GM23248 (cell line): ENCODE measurements at places on chromosomes 13 and 19. TPM values are rescaled to one million over a fixed set of nuclear protein-coding genes. Genes with fewer than 3 reads are reported as not detected.

The KPNA3 gene
- 33.0 and 36.4 TPM in 2 replicates for total RNA-seq

The PIAS4 gene
- 16.8 and 21.0 TPM in 2 replicates for total RNA-seq

The PPM1N gene
- total RNA-seq, result 0.32 TPM in 1 of 2 replicates, not detected in the other

DNA sequence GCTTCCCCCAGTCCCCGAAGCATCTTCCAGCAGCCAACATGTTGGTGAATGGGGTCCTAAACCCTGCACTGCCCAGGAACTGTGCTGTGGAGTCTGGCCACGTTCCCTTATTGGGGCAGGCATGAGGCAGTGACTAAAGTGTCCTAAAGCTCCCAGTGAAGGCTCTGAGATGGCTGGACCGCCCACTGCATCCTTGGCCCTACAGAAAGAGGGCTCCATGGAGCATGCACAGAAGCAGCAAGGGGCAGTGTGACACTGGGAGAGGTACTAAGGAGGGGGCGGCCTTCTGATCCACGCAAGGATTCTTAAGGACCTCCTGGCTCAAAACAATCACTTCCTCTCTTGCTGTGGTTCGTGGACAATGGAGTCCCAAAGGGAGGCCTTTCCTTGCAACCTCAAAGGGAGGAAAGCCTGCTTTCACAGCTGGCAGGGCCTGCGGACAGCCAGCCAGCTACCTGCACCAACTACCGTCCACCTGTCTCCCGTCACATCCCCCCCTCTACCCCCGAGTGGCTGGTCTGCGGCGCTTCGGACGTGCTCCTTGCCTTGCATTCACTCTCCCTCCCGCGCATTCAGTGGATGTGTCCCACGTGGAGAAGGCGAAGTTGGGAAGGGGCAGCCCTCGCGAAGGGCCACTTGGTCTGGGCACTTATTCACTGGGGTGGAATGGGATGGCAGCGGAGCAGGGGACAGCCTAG, 63.9 kb upstream of the STARD13 start:
- H3K27me3 ChIP-seq, result no peaks in the 10 kb centered on the region
- H3K36me3 ChIP-seq, result no peaks in the 10 kb centered on the region
- H3K4me3 ChIP-seq, result peak overlapping the region; percentile 89

DNA sequence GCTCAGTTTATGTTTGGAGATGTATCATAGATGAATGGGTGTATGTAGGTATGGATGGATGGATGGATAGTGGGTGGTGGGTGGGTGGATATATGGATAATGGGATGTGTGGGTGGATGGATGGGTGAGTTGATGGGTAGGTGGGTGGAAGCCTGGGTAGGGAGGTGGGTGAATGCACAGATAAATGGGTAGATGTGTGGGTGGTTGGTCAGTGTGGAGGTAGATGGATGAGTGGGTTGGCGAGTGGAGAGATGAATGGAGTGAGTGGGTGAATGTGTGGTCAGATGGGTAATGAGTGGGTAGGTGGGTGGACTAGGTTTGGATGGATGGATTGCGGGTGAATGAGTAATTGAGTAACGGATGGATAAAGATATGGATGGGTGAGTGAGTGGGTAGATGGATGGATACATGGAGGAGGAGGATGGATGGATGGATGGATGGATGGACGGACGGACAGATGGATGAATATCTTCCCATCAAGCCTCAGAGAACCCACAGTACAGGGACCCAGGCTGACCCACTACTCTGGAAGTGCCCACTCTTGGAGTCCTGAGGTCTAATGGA, 13.4 kb downstream of the MEIS3 start:
- no peaks in the 10 kb centered on the region; the same call in 1 of the 2 replicates for H3K36me3 ChIP-seq
- DNase-seq, result no peak
- no peaks in the 10 kb centered on the region for H3K4me1 ChIP-seq
- no peak overlapping the region for H3K4me3 ChIP-seq
- no peak overlapping the region for H3K27ac ChIP-seq

GRCh38 chr13:20271441-20271840, 39.3 kb upstream of the GJB6 start:
- H3K4me1 ChIP-seq, result no peaks in the 10 kb centered on the region
- no peak overlapping the region for H3K27ac ChIP-seq
- peaks cover 29% of the 10 kb centered on the region for H3K27me3 ChIP-seq
- no peak overlapping the region for H3K4me3 ChIP-seq

- H3K27me3 ChIP-seq, result no peaks in the 10 kb centered on the region
- no peaks in the 10 kb centered on the region for H3K36me3 ChIP-seq
- H3K27ac ChIP-seq, result no peak overlapping the region
- DNase-seq, result peak; percentile 30
- no peak overlapping the region for H3K4me3 ChIP-seq
- peaks cover 8% of the 10 kb centered on the region; the same call in 1 of the 2 replicates for H3K4me1 ChIP-seq
Measured at GRCh38 chr13:90534617-90535370, 812.7 kb upstream of the MIR17HG start.

DNA sequence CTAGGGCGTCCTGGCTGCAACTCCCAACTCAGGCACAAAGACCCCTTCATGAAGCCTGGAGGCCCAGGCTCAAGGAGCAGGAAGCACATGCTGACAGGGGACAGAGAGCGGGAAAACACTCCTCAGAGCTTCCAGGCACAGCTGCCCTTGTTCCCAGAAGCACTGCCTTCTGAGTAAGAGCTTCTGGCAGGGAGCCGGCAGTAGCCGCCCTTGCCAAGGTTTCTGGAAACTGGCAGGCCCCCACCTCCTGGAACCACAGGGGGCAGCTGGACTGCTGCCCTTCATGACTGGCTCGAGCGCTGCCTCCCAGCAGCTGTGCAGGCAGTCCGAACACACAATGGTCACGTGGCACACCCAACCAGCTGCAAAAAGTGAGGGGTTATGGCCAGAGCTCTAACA, 33.6 kb upstream of the EPHX3 start:
- peaks cover 13% of the 10 kb centered on the region for H3K4me1 ChIP-seq
- no peak overlapping the region for H3K4me3 ChIP-seq
- H3K27me3 ChIP-seq, result no peaks in the 10 kb centered on the region
- H3K36me3 ChIP-seq, result peaks cover 43% of the 10 kb centered on the region
- DNase-seq, result peak; percentile 94

- H3K4me3 ChIP-seq, result 0 out of 2 replicates have a peak overlapping the region, but pooled peaks have one; percentile 27
- peak; percentile 84 for DNase-seq
- H3K36me3 ChIP-seq, result no peaks in the 10 kb centered on the region
- no peaks in the 10 kb centered on the region for H3K27me3 ChIP-seq
- H3K27ac ChIP-seq, result peak overlapping the region; percentile 37
Measured at GRCh38 chr13:31887286-31887685, 144.3 kb upstream of the FRY start.

GRCh38 chr19:48735031-48735615, 5.3 kb downstream of the RASIP1 start:
- H3K4me1 ChIP-seq, result no peaks in the 10 kb centered on the region
- H3K4me3 ChIP-seq, result peak overlapping the region; percentile 13; the same call in 1 of the 2 replicates
- no peaks in the 10 kb centered on the region for H3K36me3 ChIP-seq
- peaks cover 6% of the 10 kb centered on the region; the same call in 1 of the 2 replicates for H3K27me3 ChIP-seq
- no peak overlapping the region for H3K27ac ChIP-seq

- peak; percentile 61 for DNase-seq
- no peak overlapping the region for H3K27ac ChIP-seq
- H3K27me3 ChIP-seq, result no peaks in the 10 kb centered on the region
Measured at GRCh38 chr13:73849292-73849691, 284.9 kb downstream of the KLF12 start.

GRCh38 chr13:35769812-35770211, 293.3 kb upstream of the MAB21L1 start:
- no peak overlapping the region for H3K4me3 ChIP-seq
- no peaks in the 10 kb centered on the region for H3K36me3 ChIP-seq
- H3K4me1 ChIP-seq, result peaks cover 37% of the 10 kb centered on the region
- no peak overlapping the region for H3K27ac ChIP-seq
- DNase-seq, result no peak

DNA sequence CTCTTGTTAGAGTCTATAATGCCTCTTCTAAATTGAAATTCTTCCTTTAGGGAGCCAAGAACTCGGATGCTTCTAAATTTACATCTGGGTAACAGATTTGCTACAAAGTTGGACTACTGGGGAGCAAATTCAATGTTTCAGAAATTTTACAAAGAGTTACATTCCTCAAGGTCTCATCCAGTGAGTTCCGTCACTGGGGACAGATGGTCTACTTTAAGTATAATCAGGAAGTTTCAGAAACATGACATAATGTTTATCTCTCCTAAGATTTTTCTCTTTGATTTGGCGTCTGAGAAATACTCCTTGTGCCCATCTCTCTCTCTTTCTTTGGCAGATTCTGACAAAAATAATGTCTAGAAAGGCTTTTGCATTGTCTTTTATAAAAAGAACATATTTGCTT, 81.5 kb upstream of the MBNL2 start:
- peak overlapping the region; percentile 63 for H3K4me3 ChIP-seq
- H3K27ac ChIP-seq, result no peak overlapping the region
- DNase-seq, result peak; percentile 38

DNA sequence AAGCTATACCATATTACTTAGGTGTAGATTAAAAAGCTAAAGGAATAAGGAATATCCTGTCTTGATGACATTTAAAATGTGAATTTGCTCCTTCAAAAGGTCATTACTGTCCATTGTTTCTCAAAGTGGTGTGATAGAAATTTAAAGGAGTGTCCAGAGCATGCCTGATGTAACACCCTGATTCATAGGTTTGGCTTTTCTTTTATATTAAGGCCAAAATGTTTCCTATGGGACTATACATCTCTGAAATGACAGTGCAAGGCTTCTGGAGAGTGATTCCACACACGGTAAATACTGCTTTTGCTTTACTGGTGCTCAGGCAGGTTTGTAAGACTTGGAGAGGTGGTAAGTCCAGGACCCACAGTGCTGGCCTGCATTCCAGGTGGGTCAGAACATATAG, 289.9 kb downstream of the RFC3 start:
- no peak overlapping the region for H3K4me3 ChIP-seq
- DNase-seq, result peak; percentile 49
- H3K36me3 ChIP-seq, result no peaks in the 10 kb centered on the region
- 0 out of 2 replicates have a peak overlapping the region, but pooled peaks have one; percentile 13 for H3K27ac ChIP-seq
- H3K4me1 ChIP-seq, result peaks cover 16% of the 10 kb centered on the region
- no peaks in the 10 kb centered on the region for H3K27me3 ChIP-seq

DNA sequence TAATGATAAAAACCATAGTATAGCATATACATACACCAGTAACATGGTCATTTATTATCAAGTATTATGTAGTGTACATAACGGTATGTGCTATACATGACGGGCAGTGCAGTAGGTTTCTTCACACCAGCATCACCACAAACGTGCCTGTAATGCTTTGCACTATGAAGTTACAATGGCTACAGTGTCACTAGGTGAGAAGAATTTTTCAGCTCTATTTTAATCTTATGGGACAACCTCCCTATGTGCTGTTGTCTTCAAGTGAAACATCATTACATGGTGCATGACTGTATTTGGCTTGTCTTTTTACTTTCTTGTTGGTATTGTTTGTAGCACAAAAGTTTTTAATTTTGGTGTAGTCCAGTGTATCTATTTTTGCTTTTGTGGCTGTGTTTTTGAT, 18.7 kb downstream of the CDK8 start:
- no peaks in the 10 kb centered on the region for H3K27me3 ChIP-seq
- H3K36me3 ChIP-seq, result no peaks in the 10 kb centered on the region
- H3K4me1 ChIP-seq, result 0 out of 2 replicates have a peak, but pooled peaks cover 3% of the 10 kb centered on the region
- no peak overlapping the region for H3K27ac ChIP-seq
- no peak overlapping the region for H3K4me3 ChIP-seq
- DNase-seq, result no peak

GRCh38 chr13:99086267-99087097, 108.6 kb upstream of the DOCK9 start:
- H3K4me1 ChIP-seq, result no peaks in the 10 kb centered on the region
- H3K36me3 ChIP-seq, result no peaks in the 10 kb centered on the region
- peak; percentile 91 for DNase-seq
- peak overlapping the region; percentile 45; the same call in 1 of the 2 replicates for H3K27ac ChIP-seq
- H3K4me3 ChIP-seq, result peak overlapping the region; percentile 88

DNA sequence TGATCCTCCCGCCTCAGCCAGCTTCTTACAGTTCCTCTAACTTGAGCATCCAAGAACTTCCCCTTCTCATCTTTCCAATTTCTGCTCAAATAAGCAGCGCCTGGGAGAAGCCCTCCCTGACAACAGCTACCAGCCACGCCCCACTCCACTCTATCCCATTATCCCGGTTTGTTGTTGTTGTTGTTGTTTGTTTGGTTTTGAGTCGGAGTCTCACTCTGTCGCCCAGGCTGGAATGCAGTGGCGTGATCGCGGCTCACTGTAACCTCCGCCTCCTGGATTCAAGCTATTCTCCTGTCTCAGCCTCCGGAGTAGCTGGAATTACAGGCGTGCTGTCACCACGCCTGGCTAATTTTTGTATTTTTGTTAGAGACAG, 822 bp upstream of the PTPRS start:
- DNase-seq, result no peak
- H3K36me3 ChIP-seq, result no peaks in the 10 kb centered on the region
- H3K27ac ChIP-seq, result no peak overlapping the region
- H3K4me3 ChIP-seq, result no peak overlapping the region
- H3K27me3 ChIP-seq, result no peaks in the 10 kb centered on the region; the same call in 1 of the 2 replicates
- H3K4me1 ChIP-seq, result 0 out of 2 replicates have a peak, but pooled peaks cover 5% of the 10 kb centered on the region

GRCh38 chr13:20178156-20178555, 14.6 kb downstream of the GJB2 start:
- DNase-seq, result peak; percentile 16
- H3K36me3 ChIP-seq, result no peaks in the 10 kb centered on the region
- H3K4me1 ChIP-seq, result peaks cover 12% of the 10 kb centered on the region
- H3K27ac ChIP-seq, result no peak overlapping the region

DNA sequence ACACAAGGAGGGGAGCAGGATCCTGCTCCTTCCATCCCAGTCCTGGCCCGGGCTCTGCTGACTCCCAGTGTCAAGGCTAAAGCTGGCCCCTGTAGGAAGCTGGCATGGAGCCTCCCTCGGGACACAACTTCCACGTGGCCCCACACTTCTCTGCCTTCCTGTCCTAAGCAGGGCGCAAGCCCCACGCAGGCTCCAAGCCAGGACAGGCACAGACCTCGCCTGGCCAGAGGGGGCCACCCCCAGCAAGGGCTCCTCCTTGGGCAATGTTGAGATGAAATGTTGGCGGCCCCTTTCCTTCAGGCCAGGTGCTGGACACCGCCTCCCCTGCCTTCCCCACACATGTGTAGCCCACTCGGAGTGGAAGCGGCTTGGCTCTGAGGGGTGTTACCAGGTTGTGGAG, 66.6 kb downstream of the COL4A1 start:
- no peak overlapping the region for H3K27ac ChIP-seq
- DNase-seq, result no peak
- H3K36me3 ChIP-seq, result no peaks in the 10 kb centered on the region

- H3K27me3 ChIP-seq, result no peaks in the 10 kb centered on the region
- no peaks in the 10 kb centered on the region for H3K4me1 ChIP-seq
- H3K27ac ChIP-seq, result no peak overlapping the region
- DNase-seq, result no peak
- H3K36me3 ChIP-seq, result peaks cover 25% of the 10 kb centered on the region
- no peak overlapping the region for H3K4me3 ChIP-seq
Measured at GRCh38 chr19:53381376-53381775, 13.6 kb upstream of the ZNF765 start.

DNA sequence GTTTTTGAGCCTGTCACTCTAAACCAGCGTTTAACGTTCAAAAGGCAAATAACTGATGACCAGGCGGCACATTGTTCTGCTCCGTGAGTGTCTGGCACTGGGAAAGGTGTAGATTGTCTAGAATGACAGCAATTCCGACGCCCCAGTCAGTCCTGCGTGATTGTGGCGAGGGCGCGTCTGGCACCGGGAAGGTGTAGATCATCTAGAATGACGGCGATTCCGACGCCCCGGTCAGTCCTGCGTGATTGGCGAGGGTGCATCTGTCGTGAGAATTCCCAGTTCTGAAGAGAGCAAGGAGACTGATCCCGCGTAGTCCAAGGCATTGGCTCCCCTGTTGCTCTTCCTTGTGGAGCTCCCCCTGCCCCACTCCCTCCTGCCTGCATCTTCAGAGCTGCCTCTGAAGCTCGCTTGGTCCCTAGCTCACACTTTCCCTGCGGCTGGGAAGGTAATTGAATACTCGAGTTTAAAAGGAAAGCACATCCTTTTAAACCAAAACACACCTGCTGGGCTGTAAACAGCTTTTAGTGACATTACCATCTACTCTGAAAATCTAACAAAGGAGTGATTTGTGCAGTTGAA, 26.1 kb upstream of the NDUFS7 start:
- peaks cover 35% of the 10 kb centered on the region for H3K4me1 ChIP-seq
- H3K4me3 ChIP-seq, result no peak overlapping the region
- no peak overlapping the region for H3K27ac ChIP-seq
- H3K27me3 ChIP-seq, result no peaks in the 10 kb centered on the region
